ENCODE measurements at places on chromosomes 5 and 9. TPM values are rescaled to one million over a fixed set of nuclear protein-coding genes. Genes with fewer than 3 reads are reported as not detected.

TMEFF1 gene
- polyA plus RNA-seq, result 0.34 TPM

SH3GL2 gene
- not detected for polyA plus RNA-seq

DNA sequence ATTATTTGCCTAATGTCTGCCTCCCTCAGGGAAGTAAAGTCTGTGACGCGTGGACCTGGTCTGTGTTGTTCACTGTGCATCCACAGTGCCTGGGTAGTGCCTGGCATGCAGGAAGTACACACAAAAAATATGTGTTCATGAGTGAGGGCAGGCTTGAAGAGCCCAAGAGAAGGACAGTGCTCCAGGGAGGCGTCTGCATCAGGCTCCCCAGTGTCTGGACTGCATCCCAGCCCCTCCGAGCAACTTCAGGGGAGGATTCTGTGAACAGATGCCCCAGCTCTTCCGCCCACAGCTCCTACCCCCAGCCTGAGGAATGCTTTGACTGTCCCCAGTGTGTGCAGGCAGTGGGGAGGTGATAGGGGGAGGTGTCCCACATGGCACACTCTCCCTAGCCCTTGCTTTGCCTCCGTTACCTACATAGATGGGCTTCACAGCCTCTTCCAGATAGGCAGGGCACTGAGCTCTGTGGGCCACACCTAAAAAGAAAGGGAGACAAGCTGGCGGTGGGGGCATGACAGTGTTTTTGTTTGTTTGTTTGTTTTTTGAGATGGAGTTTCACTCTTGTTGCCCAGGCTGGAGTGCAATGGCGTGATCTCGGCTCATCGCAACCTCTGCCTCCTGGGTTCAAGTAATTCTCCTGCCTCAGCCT, 25.4 kb downstream of the IRF1 start:
- peaks cover 23% of the 10 kb centered on the region for H3K4me1 ChIP-seq
- no peaks in the 10 kb centered on the region for H3K27me3 ChIP-seq
- DNase-seq, result peak; percentile 36
- no peaks in the 10 kb centered on the region for H3K36me3 ChIP-seq

LCN15 gene
- not detected for polyA plus RNA-seq

DNA sequence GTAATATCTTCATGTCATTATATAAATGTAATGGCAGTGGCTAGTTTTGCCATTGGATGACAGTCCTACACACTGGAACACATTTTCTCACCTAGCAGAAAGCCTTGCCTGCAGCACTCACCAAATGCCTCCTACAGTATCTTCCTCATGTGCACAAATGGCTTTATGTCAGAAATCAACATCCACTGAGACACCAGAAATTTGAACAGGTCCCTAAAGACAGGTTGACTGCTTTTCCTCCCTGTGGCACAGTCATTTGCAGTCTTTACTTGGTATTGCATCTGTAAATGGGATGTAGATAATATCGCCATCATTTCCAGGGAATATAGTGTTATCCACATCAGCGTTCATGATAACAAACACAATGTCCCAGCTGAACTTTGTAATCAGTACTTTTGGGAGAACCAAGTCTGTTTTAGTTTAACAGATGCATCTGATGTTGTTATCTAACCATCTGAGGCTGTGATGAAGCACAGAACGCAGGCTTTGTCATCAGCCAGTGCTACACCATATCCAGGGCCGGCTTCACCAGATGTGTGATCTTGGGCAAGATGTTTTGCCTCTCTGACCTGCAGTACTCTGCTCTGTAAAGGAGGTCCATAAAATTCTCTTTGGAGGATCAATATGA, 83.9 kb upstream of the TAS2R1 start:
- no peaks in the 10 kb centered on the region for H3K27me3 ChIP-seq
- peaks cover 48% of the 10 kb centered on the region for H3K4me1 ChIP-seq
- H3K36me3 ChIP-seq, result no peaks in the 10 kb centered on the region
- DNase-seq, result peak; percentile 66

GRCh38 chr5:65151614-65152013, 330.1 kb downstream of the ADAMTS6 start:
- DNase-seq, result peak; percentile 28
- H3K4me1 ChIP-seq, result peaks cover 15% of the 10 kb centered on the region
- no peaks in the 10 kb centered on the region for H3K27me3 ChIP-seq
- H3K27ac ChIP-seq, result peak overlapping the region; percentile 16
- no peak overlapping the region for H3K4me3 ChIP-seq

ANKRD55 gene
- polyA plus RNA-seq, result not detected

MACIR gene
- polyA plus RNA-seq, result 35.6 TPM

- no peaks in the 10 kb centered on the region for H3K36me3 ChIP-seq
- peaks cover 16% of the 10 kb centered on the region for H3K27me3 ChIP-seq
- no peak overlapping the region for H3K4me3 ChIP-seq
- H3K27ac ChIP-seq, result no peak overlapping the region
- H3K4me1 ChIP-seq, result no peaks in the 10 kb centered on the region
Measured at GRCh38 chr9:135340143-135340655, 139.4 kb upstream of the PPP1R26 start.

SVEP1 gene
- 13.6 TPM for polyA plus RNA-seq

DNA sequence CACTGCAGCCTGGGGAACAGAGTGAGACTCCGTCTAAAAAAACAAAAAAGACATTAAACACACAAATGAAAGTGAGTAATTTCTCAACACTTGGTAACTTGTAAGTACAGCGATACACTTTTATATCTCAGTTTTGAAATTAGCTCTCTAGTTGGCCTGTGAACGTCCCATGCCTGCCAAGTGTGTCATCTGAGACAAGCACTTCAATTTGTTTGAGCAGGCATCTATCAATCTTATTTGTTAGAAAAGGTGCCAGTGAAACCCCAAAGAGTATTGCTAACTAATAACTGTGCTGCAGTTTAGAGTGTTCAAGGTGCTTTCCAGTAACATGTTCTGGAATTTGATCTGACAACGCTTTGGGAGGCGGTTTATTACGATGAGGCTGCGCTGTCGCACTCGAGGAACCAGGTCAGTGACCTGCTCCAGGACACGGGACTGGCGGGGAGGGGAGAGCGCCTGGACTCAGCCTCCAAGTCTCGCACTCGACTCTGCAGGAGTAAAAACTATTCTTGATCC, 1.1 kb upstream of the SPIN1 start:
- H3K27me3 ChIP-seq, result no peaks in the 10 kb centered on the region
- peak overlapping the region; percentile 31 for H3K27ac ChIP-seq
- no peaks in the 10 kb centered on the region for H3K36me3 ChIP-seq
- peaks cover 18% of the 10 kb centered on the region for H3K4me1 ChIP-seq
- H3K4me3 ChIP-seq, result peak overlapping the region; percentile 82
- no peak for DNase-seq

DNA sequence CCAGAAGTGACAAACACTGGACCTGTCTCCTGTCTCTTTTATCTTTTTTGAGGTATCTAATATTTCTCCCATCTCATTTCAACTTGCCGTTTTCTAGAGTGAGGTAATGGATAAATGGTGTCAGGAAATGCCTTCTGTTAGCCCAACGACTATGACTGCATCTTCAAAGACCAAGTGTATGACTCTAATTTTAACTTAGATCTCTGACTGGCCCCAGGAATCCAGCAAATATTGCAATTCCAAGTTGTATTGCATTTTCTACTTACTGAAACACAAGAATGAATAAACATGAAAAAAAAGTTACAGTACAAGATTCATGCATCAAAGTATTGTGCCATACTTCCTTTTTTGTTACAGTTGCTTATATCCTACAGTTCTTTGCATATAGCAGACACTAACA, 26.3 kb downstream of the SLC28A3 start:
- H3K27me3 ChIP-seq, result no peaks in the 10 kb centered on the region
- no peak overlapping the region for H3K27ac ChIP-seq
- peaks cover 4% of the 10 kb centered on the region for H3K4me1 ChIP-seq
- DNase-seq, result no peak
- H3K4me3 ChIP-seq, result no peak overlapping the region

GRCh38 chr5:42321785-42322184, 101.5 kb upstream of the GHR start:
- no peaks in the 10 kb centered on the region for H3K27me3 ChIP-seq
- H3K4me3 ChIP-seq, result no peak overlapping the region
- no peaks in the 10 kb centered on the region for H3K4me1 ChIP-seq
- no peak overlapping the region for H3K27ac ChIP-seq

DNA sequence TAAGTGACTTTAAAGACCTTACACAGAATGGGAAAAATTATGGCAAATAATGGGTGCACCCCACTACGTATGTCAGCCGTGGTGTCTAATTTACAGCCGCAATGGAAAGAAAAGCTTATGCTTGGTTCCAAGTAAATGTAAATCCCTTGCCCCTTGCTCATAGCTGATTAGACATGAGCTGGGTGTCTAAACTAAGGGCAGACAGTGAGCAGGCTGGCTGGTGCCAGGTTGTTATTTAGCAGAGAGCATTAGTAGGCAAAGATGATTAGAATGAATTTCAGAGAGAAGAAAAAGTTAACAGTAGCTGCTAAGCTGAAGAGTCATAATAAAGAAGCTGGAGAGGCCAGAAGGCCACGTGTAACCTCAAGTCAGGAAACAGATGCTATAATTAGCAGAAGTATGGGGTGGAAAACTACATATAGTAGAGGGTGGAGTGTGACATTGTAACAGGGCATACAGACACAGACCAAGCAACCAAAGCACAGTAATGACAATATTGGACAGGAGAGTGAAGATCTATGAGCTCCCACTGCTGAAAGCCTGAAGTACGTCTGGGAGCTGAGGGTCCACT, 257.7 kb downstream of the MCTP1 start:
- DNase-seq, result peak; percentile 1
- H3K27ac ChIP-seq, result no peak overlapping the region
- no peak overlapping the region for H3K4me3 ChIP-seq
- no peaks in the 10 kb centered on the region for H3K36me3 ChIP-seq

PTGDS gene
- 0.25 TPM for polyA plus RNA-seq

DNA sequence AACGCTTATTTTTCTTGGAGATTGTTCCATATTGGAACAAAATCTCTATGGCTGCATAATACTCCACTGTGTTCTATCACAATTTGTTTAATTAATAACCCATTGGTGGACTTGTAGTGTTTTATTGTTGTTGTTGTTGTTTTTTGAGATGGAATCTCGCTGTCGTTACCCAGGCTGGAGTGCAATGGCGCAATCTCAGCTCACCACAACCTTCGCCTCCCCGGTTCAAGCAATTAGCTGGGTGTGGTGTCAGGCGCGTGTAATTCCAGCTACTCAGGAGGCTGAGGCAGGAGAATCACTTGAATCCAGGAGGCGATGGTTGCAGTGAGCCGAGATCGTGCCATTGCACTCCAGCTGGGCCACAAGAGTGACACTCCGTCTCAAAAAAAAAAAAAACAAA, 38.7 kb downstream of the SPRY4 start:
- H3K27me3 ChIP-seq, result no peaks in the 10 kb centered on the region
- H3K4me3 ChIP-seq, result no peak overlapping the region
- H3K4me1 ChIP-seq, result no peaks in the 10 kb centered on the region
- DNase-seq, result no peak
- no peaks in the 10 kb centered on the region for H3K36me3 ChIP-seq
- H3K27ac ChIP-seq, result no peak overlapping the region

GRCh38 chr5:130111746-130112145, 207.5 kb downstream of the CHSY3 start:
- no peak for DNase-seq
- no peak overlapping the region for H3K4me3 ChIP-seq
- no peaks in the 10 kb centered on the region for H3K27me3 ChIP-seq
- no peaks in the 10 kb centered on the region for H3K36me3 ChIP-seq

GRCh38 chr9:23772385-23772783, 53.7 kb downstream of the ELAVL2 start:
- no peak overlapping the region for H3K4me3 ChIP-seq
- H3K4me1 ChIP-seq, result no peaks in the 10 kb centered on the region
- no peaks in the 10 kb centered on the region for H3K36me3 ChIP-seq
- no peak overlapping the region for H3K27ac ChIP-seq
- no peaks in the 10 kb centered on the region for H3K27me3 ChIP-seq

DNA sequence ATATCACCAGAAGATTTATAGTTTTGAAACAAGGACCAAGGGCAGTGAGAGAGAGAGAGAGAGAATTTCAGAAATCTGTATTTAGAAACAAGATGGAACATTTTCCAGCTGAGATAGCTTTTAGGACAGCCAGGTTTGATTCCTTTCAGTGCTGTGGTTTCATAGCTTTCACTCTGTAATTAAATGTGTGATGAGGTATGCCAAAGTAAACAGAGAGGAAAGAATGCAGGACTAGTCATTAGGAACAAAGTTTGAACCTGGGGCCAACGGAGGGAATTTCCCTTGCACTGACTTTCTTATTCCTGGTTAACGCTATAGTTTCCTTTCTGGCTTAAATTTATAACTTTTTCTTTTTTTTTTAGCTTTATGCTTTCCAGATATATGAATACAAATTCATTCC, 10.0 kb upstream of the CCL28 start:
- no peak overlapping the region for H3K4me3 ChIP-seq
- no peak overlapping the region for H3K27ac ChIP-seq
- no peaks in the 10 kb centered on the region for H3K36me3 ChIP-seq
- DNase-seq, result peak; percentile 39
- no peaks in the 10 kb centered on the region for H3K27me3 ChIP-seq

- peaks cover 6% of the 10 kb centered on the region for H3K36me3 ChIP-seq
- no peak overlapping the region for H3K4me3 ChIP-seq
- peaks cover 44% of the 10 kb centered on the region for H3K4me1 ChIP-seq
- no peak for DNase-seq
Measured at GRCh38 chr9:35797311-35798109, 6.1 kb downstream of the NPR2 start.

DNA sequence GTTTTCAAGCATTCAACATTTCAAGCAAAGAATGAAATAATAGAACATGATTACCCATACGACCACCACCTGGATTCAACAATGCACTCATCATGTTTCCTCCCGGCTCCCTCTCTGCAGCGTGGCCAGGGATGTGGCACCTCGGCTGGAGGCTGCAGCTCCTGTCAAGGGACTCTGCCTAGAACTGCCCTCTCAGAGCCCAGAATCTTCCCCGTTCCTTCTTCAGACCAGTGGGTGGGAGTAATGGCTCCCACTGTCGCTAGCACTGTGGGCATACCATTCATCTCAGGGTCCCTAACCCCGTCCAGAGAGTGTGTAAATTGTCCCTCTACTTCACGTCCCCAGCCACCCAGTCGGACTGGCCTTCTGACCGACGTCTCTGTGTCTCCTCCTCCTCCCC, 118.6 kb upstream of the COL5A1 start:
- DNase-seq, result no peak
- peaks cover 21% of the 10 kb centered on the region for H3K4me1 ChIP-seq
- H3K4me3 ChIP-seq, result no peak overlapping the region
- no peak overlapping the region for H3K27ac ChIP-seq
- no peaks in the 10 kb centered on the region for H3K27me3 ChIP-seq
